ENCODE measurements at places on chromosomes 11 and 22.

GRCh38 chr11:72856065-72856464 lies 41.9 kb downstream of the ATG16L2 start:
- DNase-seq = no peak

GRCh38 chr11:119251114-119251513 lies 45.0 kb downstream of the CBL start:
- no peak for DNase-seq

GRCh38 chr11:62988276-62988675 lies 3.5 kb upstream of the SLC22A6 start:
- DNase-seq = no peak

- no peak for DNase-seq
These were observed 9.3 kb downstream of the OSBPL5 start for GRCh38 chr11:3155691-3156258.

DNA sequence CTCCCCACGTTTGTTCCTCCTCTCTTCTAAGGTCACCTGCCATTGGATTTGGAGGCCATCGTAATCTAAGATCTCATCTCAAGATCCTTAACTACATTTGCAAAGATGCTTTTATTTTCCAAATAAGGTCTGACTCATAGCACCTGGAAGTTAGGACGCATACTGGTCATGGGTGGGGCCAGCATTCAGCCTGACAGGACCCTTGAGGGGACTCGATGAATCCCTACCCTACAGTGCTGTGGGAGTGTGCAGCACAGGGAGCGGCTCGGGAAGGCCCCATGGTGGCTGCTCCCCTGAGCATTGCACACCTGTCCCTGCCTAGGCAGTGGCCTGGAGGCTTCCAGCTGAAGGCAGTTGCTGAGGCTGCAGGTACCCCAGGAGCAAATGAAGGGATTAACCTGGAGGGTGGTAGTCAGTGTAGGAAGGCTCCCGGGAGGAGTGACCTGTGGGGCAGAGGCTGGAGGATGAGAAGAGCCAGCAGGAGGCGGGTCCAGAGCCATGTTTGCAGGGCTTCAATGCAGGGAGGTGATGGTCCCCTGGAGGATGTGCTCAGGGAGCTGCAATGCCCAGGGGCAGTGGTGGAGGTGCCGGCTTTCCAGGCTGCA lies 362.2 kb downstream of the CTTN start:
- no peak for DNase-seq

- no peak for DNase-seq
These were observed 35.3 kb upstream of the CAT start for GRCh38 chr11:34403431-34403830.

DNA sequence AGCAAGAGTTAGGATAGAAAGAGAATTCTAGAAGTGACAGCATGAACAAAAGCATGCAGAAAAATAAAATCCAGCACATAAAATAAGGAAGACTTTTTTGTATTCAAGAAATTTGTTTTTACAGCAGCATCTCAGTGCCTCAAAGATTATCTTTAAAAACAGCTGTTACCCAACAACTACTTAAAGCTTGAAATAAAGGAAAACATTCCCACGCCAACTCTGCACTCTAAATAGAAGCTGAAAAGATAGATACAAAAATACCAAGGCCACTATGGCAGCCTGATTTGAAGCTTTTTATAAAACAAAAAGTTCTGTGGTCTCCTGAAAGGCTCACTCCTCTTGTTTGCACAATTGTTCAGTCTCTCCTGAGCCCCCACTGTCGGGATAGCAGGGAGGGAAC lies 83.6 kb upstream of the LRRC55 start:
- DNase-seq = no peak

- DNase-seq = no peak
These were observed 22.8 kb downstream of the NPAT start for GRCh38 chr11:108199446-108200321.

GRCh38 chr11:128448200-128448886 lies 139.0 kb downstream of the ETS1 start:
- DNase-seq = no peak

- DNase-seq = no peak
These were observed 82.5 kb downstream of the C22orf31 start for GRCh38 chr22:28978863-28979796.

DNA sequence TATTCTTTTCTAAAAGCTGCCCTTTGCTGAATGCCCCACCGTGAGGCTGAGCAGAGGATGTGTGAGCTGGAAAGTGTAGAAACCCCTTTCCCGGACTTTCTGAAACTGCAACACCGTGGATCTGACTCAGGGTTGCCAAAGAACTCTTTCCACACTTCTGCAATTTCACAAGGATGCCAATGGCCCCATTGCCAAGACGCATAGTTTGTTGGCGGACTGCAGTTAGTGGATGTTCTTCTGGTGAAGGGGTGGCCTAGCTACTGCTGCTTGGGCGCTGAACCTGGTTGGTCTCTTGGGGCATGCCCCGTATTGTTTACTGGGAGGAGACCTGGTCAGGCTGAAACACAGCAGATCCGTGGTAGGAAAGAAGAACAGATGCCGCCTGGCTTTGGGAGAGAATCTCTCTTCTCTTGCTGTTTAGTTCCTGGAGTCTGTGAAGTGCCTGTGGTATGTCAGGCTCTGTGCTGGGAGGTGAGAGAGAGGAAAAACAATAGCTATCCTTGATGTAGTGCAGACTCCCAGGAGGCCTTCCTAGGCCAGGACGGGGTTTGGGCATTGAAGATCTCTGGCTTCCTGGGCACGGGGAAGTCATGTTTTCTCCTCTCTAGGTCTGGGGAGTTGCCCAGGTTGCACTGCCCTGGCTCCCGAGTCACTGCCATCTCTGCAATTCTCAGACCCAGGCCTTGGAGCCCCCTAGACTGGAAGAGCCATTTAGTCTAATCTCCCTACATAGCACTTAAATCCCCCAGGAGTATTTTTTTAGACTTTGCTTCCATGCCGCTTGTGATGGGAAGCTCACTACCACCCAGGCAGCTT lies 26.9 kb downstream of the CD82 start:
- no peak for DNase-seq

GRCh38 chr11:119363851-119364590 lies 17.5 kb downstream of the USP2 start:
- peak; percentile 20 for DNase-seq

DNA sequence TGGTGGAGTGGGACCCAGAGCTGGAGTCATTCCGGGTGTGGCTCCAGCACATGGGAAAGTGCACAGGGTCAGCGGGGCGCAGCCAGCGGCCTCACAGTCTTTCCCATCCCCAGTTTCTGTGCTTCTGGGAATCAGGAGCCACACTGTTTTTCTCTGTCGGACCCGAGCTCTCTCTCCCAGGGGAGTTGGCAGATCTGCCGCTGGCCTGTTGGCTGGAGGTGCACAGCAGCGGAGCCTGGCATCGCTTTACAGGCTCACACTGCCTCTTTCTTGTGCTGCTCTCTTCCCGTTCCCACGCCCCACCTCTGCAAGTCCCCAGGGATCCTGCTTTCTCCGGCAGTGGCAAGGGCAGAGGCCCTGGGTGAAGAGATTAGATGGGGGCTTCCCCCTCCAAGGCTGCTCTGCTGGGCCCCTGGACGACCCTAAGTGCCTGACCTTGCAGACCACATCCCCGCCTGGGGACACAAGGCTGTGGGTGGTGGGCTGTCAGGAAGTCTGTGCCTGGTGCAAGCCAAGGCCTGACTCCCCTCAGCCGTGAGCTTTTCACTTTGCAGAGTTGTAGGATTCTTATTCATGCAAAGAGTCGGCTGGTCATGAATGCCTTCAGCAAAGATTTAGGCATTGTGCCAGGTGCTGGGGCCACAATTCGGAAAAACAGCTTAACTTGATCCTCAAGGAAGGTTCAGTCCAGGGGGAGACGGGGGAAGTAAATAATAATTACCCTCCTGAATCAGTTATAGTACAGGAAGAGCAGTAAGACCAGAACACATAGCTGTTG lies 116.3 kb downstream of the TIMP3 start:
- DNase-seq = no peak

- no peak for DNase-seq
These were observed 29.3 kb downstream of the CLPB start for GRCh38 chr11:72405009-72405408.

Data from stimulated activated CD8-positive, alpha-beta memory T cell treated with anti-CD3 and anti-CD28 coated beads, Interleukin-4, amount 100 ng/mL, for 1 hour (primary cell).